OCI-M1 (cell line): ENCODE measurements at places on chromosomes 7 and 10.

DNA sequence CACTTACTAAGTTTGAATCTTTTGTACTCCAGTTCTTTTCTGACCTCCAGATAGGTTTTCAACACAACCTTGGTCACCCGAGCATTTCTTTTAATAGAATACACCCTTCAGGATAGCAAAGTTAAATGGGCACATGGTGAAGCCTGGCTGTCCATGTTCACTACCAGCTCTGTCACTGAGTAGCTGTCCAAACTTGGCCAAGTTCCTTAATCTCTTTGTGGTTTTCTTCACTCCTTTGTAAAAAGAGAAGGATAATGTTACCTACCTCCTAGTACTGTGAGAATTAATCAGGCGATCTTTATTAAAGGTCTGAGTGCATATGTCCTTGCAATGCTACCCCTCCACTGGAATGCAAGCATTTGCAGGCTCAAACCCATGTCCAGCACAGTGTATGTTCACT is 128.1 kb upstream of the PTPRZ1 start:
- DNase-seq = peak; percentile 18

DNA sequence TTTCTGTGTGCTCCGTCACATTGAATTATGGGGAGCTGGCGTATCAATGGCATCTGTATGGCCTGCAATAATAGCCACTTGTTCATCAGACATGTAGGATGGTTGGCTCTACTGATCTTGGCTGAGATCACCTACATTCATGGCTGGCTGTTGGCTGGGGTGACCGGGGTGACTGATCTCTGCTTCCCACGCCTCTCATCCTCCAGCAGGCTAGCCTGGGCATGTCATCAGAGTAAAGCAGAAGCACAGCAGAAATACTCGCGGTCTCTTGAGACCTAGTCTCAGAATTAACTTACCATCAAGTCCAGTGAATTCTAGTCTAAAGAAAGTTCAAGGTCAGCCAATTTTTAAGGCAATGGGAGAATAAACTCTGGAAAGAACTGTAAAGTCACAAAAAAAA is 257.7 kb upstream of the GLI3 start:
- DNase-seq = no peak

DNA sequence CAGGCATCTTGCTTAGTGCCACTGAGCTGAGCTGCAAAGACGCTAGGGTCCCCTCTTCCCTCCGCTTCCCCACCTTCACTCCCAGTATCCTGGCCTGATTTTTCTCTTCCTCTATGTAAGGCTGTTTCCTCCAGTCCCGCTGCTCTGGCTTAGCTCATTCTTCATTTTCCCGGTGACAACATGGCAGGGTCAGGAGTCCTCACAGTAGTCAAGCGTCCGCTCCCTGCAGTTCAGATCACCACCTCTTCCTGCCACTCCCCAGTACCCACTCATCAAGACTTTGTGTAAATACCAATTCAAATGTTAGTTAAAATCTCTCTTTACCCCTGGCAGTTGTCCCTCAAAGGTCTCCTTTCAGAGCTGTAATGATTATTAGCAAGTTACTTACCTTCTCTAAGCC is 650.4 kb upstream of the CELF2 start:
- no peak for DNase-seq

DNA sequence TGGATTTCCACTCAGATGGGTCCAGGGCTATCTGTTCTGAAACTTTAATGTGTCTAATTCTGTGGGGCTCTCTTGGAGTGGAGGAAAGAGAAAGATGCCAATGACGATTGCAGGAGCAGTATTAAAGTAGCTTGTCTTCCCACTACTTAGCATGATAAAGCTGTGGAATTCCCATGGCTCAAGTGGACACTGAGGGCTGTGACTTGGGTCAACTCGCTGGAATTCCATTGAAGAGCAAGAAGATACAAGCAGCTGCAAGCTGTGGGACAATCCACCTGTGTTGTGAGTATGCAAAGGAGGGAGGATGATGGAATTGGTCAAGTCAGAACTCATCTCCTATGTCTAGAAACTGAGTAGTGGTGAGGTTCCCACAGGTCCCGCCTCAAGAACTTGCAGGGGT is 154.2 kb upstream of the MINDY3 start:
- DNase-seq = no peak

DNA sequence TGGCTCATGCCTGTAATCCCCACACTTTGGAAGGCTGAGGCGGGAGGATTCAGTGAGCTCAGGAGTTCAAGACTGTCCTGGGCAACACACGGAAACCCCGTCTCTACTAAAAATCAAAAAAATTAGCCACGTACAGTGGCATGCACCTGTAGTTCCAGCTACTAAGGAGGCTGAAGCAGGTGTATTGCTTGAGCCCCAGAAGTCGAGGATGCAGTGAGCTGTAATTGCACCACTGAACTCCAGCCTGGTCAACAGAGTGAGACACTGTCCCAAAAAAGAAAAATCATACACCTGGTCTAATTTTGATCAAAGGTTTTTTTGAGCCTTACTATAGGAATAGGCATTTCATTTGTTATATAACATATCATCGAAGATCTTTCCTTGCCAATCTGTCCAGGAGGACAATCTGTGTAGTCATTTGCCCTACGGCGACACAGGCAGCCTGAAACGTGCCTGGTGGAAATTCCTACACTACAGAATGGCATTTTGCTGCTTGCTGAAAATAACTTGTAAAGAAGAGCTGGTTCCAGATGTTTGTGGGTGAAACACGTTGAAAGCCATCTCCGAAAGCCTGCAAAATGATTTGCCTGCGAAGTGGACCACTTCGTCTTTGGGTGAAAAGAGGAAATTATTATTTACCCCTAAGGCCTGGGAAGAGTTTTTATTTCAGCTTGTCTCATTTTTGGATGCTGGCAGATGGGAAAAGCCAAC is 31.3 kb upstream of the GDI2 start:
- DNase-seq = no peak

DNA sequence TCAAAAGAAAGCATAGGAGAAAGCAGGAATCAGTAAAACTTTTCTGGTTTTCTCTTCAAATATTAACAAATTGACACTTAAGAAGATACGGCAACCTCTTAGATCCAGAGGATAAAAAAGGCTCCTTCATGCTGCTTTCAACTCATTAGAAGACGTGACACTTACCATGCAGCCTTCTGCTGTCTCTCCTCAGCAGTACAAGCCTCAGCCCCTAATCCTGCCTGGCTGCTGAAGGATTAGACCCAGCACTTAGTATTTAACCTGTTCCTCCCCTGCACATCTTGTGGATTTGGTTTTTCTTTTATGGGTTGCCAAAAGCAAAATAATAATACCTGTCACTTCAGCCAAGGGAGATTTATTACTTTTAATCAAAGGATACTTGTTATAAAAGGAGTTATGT is 108.4 kb downstream of the LYZL1 start:
- no peak for DNase-seq

GRCh38 chr7:129493555-129493954 is 8.8 kb upstream of the SMKR1 start:
- peak; percentile 48 for DNase-seq

DNA sequence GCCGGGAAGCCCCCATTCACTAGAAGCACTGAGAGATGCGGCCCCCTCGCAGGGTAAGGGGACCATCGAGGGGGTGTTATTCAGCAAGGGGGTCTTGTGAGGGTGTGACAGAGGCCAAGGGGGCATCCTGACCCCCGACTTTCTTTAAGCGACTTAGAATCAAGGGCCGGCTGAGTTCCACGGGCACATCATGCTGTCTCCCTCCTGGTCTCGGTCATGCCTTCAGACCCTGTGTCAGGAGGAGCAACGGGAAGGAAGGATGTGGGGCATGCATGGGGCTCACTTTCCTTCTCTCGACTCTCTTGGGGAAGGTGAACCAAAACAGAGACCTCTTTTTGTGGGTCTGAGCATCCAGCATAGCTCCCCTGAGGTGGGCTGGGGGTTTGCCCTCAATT is 2.5 kb downstream of the ACSL5 start:
- peak; percentile 68 for DNase-seq

GRCh38 chr10:99524050-99524666 is 8.6 kb upstream of the NKX2-3 start:
- no peak for DNase-seq

GRCh38 chr7:115094163-115094562 is 172.3 kb downstream of the MDFIC start:
- DNase-seq = no peak

DNA sequence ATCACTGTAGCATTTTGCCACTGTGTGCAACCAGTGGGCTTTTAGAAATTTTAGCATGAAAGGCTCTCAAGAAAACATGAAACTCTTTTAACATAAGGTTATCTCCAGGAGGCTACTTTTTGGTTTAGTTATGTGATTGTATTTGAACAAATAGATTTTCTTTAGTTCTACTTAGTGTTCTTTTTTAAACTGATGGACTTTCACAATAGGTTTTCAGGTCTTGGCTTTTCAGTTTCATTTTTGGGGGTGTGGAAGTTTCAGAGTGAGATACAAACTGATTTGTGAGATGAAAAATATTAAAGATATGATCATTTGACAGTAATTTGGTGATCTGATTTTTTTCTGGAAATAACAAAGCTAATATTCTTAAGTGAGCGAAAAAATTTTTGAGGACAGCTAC is 344.1 kb downstream of the PHF14 start:
- DNase-seq = no peak

DNA sequence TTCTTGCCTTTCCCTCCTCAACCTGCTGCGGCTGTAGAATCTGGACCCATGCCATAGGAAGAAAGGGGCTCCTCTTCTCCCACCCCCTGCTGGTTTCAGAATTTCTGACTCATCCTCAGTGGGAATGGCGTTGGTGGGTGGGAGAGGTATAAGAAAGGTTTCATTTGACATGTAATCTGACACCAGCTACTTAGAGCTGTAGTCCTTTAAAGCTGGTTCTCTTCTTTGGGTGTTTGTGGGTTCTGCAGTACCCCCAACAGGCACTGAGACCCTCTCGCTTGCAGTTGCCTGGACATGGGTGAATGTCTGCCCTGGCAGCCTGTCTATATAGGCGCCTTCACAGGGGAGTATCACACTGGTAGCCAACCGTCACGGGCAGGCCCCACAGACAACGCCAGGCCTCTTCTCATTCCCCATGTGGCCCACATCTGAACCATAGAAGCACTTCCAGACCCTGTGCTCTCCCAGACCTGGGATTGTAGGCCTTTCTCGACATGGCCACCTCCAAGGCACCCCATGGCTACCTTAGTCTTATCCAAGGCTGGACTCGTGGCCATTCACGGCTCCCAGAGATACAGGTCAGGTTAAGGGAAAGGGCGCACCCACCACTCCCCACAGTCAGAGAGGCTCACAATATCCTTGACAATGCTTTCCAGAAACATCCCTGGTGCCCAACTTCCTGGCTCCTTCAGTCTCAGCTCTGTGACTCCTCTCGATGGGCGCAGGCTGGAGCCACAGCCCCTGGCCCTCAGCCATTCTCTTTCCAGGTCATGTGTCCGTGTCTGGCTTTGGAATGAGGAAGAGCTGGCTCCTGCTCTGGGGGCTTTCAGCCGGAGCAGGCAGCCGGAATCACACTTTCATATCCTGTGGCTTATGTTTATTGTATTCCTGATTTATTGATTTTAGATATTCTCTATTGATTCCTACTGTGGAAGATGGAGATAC is 17.5 kb downstream of the ZNF862 start:
- DNase-seq = peak; percentile 2

DNA sequence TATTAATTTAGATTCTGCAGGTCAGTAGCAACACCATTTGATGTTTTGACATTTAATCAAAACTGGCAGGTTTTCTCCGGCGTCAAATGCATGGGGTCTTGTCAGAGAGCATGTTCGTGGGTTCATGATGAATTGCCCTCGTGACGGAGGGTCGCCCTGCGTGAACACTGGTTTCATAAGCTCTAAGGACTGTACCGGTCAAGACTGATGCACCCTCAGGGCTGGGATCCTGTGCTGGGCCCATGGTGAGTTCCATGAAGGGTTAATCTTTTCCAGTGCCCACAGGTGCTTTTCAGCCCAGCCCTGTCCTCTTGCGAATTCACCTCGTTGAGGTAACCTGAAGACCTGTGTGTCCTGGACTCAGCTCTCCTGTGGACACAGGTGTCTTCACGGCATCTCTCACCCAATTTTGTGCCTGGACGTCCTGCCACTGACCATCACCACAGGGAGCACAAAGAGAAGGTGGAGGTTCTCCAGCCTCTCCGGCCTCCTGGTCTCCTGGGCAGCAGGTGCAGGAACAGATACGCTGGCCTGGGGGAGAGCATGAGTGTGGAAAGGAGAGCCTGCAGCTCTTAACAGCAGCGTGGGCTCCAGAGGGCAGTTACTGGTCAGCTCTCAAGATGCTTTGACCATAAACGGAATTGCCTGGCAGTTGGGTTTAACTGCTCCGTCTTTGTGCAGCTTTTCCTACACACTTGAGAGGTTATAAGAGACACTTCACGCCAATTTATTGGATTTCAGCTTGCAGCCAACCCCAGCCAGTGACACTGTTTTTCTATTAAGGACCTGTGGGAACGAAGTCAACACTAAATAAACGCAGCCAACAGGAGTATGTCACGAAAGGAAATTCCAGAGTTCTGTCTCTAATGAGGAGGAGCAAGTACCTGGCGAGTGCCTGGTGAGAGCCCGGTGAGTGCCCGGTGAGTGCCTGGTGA is 37.4 kb upstream of the CFAP46 start:
- no peak for DNase-seq

- no peak for DNase-seq
Observed at GRCh38 chr10:652233-652632, 37.2 kb downstream of the DIP2C start.

DNA sequence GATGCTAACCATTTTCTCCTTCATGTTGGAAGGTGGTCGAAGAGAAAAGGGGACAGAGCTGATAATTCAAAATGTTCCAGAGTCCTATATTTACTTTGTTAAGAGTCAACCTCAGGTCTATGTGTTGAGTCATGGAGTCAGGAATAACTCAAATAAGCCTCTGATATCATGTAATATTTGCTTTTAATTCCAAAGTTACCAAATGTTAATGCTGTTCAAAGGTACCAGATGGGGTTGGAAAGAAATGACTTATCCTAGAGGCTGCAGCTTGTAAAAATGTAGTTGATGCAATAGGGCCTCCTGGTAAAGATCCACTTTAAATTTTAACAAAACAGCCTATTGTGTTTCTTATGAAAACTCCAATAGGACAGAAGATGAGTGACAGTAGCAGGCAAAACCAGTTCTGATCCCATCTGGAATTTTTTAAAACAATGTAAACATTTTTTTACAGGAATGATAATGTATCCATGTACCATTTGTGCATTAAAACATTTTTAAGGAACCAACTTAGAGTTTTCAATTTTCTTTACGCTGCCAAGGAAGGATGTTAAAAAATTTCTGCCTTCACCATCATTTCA is 218.2 kb downstream of the ANK3 start:
- no peak for DNase-seq

DNA sequence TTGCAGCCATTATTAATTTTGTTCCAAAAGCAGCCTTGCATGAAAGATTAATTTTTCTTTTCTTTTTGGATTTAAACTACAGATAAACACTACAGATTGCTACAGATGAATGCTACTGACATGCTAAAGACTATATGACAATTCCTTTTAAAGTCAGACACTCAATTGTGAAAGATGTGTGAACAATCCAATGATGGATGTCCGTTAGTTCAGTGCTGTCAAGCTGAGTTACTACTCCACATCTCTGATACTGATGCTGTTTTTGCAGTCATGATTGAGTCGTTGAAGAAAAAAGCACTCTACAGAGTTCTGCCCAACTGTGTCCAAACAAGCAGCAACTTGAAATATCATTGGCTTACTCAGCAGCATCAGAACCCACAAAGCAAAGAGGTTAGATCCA is 146.8 kb downstream of the OTUD1 start:
- no peak for DNase-seq

GRCh38 chr7:116630932-116631671 is 40.9 kb upstream of the MET start:
- peak; percentile 41 for DNase-seq
